ENCODE measurements at places on chromosomes 3 and 15.

DNA sequence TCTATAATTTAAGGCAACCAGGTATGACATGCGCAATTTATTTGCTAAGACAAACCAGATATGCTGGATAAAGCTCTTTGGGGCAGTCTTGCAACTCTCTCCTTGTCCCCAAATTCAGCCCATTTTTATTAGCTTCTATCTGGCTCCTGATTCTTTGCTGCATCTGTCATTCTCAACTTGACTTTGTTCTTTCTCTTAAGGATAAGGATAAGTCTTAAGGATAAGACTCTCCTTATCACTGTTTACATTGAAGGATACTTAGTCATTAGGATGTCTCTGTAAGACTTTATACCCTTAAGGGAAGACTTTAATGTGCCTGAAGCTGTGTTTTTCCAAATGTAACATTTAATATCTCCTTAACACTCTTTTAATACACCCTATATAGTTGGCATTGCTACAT lies 49.2 kb downstream of the ALCAM start:
- no peak for DNase-seq

DNA sequence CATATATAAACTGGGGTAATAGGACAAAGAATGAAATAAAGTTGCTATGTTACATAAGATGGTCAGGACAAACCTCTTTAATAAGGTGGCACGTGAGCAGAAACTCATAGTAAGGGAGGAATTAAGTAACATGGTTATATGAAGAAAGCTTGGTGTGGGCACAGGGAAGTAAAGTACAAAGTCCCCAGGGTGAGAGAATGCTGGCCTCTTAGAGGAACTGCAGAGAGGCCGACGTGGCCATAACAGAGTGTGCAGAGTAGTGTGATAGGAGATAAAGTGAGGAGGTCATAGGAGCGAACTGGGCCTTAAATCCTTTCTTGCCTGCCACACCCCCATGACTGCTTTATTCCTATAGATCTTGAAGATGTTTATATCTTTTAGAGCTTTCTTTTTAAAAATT lies 17.4 kb upstream of the RBMS3 start:
- no peak for DNase-seq

- no peak for DNase-seq
These were observed 619.9 kb downstream of the FOXP1 start for GRCh38 chr3:70963431-70964275.

DNA sequence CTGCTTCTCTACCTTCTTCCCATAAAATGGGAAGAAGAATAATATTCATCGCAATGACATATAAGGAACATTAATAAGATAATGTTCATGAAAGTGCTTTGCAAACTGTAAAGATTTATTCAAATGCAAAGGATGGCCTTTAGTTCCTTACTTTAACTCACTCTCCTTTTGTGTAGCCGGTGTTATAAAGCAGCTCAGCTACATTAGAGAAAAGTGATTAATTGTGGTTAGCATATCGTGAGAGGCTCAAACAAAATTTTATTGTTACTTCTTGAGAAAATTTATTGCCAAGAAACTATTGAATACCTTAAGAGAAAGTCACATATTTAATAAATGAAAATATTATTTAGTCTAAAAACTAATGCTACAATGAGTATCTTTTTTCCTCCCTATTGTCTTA lies 250.7 kb upstream of the NR2E3 start:
- DNase-seq, result no peak

- no peak for DNase-seq
These were observed 105.9 kb downstream of the B3GALNT1 start for GRCh38 chr3:160999274-160999673.

GRCh38 chr3:88059380-88060170 lies 520 bp downstream of the ZNF654 start:
- no peak for DNase-seq

DNA sequence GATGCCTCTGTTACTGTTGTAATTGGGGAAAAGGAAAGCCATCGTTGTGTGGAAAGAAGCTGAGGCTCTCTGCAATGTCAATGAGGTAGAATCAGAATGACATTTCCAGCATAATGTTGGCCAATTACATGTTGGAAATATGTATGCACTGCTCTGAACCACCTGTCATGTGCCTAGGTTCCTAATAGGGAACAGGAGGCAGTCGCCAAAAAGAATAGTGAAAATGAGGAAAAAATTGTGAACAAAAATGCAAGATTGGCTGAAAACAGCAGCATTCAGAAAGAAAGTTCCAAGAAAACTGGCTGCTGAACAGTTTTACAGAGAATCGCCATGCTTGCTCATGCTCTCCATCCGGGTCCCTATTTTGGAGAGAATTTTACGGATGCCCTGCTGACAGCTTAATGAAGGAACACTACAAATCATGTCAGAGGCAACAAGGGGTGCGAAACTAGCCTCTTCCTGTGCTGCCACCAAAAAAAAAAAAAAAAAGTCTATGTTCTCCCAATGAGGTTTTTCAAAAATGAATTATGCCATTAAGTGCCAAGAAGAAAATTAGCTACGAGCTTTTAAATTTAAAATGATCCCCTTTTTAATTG lies 305.9 kb upstream of the ARRDC4 start:
- no peak for DNase-seq

DNA sequence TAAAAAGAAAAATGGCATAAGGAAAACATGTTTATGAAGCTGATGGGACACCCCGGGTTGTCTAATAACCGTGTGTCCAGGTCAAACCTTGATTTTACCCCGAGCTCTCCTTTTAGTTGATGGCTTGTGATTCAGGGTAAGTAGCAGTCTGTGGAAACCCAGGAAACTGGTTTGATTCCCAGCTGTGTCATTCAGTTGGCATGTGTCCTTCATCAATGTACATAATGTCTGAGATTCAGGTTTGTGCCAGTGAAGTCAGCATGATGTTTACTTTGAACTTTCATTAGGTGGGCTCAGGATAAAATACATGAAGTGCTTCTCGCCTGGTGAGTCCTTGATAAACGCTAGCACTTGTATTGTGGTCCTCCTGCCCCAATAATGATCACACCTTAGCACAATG lies 4.3 kb upstream of the COPG1 start:
- DNase-seq, result no peak

DNA sequence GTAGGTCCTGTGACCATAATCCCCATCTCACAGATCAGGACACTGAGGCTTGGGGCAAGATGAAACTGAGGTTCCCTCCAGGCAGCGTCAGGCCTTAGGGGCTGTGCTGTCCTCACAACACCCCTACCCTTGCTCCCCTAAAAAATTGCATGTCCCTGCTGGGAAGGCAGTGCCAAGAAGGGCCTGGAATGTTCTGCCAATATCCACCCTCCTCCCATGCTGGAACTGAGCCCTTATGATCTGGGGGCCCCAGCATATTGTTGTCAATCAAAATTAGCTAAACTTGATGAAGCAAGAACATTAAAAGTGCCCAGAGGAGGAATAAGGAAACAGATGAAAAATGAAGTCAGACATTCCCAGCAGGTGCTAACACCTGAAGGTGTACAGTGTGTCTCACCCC lies 13.4 kb upstream of the RTP3 start:
- no peak for DNase-seq

DNA sequence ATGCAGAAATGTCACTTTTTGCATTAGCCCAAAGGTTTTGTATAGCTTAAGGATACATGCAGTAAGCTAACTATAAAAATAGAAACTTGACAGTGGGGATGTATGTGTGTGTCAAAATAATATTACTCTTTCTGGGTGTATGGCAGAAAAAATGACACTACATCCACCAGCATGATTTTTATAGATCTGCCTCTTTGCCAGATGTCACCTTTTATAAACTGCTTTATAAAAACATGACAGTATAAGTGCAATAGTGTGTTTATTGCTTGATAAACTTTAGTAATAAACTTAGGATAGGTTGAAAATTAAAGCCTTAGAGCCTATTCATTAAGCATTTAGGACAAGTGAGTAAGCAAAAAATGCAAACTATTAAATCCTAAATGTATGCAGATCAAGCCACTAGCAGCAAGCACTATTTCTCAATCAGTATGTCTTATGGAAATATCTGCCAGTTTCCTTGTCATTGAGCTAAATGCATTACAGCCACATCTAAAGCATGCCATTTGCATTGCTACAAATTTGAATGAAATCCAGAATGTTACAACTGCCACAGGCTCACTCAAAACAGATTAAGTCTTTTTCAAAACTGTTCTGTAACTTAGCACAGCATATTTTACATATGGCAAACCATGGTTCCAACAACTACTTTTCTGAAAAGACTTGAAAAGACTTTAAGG lies 935.0 kb downstream of the FHIT start:
- no peak for DNase-seq

GRCh38 chr15:84398763-84399701 lies 163.5 kb downstream of the GOLGA6L4 start:
- no peak for DNase-seq

GRCh38 chr15:71743861-71744382 lies 66.4 kb upstream of the NR2E3 start:
- DNase-seq, result no peak

DNA sequence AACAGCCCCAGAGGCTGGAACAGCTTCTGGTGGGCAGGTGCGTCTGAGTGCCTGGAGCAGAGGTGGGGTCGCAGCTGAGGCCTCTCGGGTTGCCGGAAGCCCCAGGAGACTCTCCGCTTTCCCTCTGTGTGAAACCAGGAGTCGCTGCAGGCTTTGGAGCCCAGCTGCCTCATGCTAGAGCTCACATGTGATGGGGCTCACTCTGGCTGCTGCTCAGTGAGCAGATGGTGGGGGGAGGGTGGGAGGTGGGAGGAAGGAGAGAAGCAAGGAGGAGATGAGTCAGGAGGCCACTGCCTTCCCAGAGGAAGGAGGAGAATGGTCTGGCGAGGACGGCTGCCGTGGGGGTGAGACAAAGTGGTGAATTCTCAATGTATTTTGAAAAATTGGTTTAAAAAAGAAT lies 290.1 kb upstream of the CHRNA7 start:
- no peak for DNase-seq

DNA sequence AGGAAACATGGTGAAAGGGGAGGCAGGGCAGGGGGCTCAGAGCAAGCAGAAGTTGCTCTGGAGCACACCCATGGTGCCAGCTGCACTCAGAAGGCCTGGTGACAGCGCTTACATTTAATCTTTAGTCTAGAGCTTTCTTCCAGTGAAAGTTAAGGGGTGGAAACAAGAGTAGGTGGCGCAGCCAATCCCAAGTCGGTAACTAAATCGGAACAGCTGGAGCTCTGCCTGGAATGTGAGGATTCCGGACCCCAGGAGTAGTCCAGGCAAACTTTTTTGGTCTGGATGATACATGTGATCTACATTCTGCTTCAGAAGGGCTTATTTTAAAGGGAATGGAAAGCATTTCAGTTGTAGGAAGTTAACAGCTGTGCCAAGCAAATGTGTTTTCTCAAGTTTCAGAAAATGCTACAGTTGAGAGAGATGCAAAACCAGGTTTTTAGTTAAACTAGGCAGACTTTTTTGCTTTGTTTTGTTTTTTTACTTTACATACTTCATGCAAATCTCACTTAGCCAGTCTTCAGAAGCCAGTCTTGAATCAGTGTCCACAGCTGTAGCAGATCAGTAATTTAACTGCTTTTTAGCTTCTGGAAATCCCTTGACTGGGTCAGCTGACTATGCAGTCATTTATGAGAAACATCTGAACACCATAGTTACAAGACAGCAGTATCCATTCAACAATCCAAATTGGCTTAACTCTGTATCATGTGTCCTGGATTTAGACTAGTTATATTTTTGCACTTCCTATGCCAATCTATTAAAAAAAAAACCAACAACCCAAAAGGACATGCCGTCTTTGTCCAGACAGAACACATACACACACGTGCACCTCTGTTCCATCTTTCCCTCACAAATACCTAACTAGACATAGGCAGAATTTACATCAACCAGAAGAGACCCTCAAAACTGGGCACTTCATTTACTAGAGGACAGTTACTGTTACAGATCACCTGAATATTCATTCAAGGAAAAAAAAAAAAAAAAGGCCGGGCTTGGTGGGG lies 33.2 kb downstream of the ZNF106 start:
- no peak for DNase-seq
